ENCODE measurements at places on chromosomes 16 and 17. TPM values are rescaled to one million over a fixed set of nuclear protein-coding genes. Genes with fewer than 3 reads are reported as not detected.

DNA sequence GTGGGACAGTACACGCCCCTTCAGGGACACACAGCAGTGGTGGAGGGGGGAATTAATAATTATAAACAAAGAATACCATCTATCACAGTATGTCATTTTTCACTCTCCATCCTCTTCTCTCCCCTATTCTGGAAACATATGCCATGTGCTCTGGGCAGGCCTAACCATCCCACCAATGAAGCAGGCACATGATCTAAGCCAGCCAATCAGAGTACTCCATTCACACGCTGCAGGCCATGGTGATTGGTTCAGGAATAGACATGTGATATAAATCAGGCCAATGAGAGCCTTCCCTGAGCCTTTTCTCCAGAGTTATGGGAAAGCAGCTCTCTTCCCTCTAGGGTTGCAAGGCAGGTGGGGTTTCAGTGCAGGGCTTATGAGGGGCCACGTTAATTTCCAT is 36.5 kb downstream of the GSG1L start:
- H3K4me1 ChIP-seq: no peaks in the 10 kb centered on the region
- no peak overlapping the region for H3K27ac ChIP-seq
- DNase-seq: no peak
- H3K4me3 ChIP-seq: no peak overlapping the region
- H3K36me3 ChIP-seq: no peaks in the 10 kb centered on the region
- H3K27me3 ChIP-seq: no peaks in the 10 kb centered on the region

- H3K36me3 ChIP-seq: no peaks in the 10 kb centered on the region
- peaks cover 4% of the 10 kb centered on the region for H3K4me1 ChIP-seq
- no peaks in the 10 kb centered on the region for H3K27me3 ChIP-seq
- no peak overlapping the region for H3K27ac ChIP-seq
These were observed 199.3 kb downstream of the CCDC182 start for GRCh38 chr17:57545731-57546342.

DNA sequence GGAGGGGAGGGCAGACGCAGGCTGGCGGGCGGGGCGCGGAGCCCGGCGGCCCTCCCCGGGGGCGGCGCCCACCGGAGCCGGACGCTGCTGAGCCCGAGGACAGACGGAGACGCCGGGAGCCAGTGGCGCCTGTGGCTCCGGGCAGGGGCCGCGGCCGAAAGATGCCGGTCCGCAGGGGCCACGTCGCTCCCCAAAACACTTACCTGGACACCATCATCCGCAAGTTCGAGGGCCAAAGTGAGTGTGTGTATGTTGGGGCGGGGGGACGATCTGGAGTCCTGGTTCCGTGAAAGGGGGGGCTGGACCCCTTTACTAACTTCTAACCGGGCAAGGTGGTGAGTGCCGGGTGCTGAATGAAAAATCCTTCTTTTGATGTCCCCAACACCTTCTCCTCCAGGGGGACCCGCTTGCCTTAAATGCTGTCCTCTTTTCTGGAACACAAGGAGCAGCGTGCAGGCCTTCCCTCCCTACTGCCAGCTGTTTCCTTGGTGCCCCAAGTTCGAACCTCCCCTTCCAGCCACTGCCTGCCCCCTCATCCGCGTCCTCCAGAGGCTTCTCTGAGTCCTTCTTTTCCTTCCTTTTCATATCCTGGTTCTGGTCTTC is at the start of gene KCNH6:
KCNH6 (plus strand) TSS at position 106 of the 603 bp plus-strand sequence; CDS start at position 162, 56 bp downstream.
- DNase-seq: no peak
- H3K27me3 ChIP-seq: no peaks in the 10 kb centered on the region
- no peaks in the 10 kb centered on the region for H3K36me3 ChIP-seq
- no peaks in the 10 kb centered on the region for H3K4me1 ChIP-seq

- H3K27me3 ChIP-seq: no peaks in the 10 kb centered on the region
- peak overlapping the region; percentile 91 for H3K27ac ChIP-seq
- H3K4me1 ChIP-seq: peaks cover 2% of the 10 kb centered on the region
- no peaks in the 10 kb centered on the region for H3K36me3 ChIP-seq
- H3K4me3 ChIP-seq: peak overlapping the region; percentile 74
- DNase-seq: no peak
These were observed 394 bp upstream of the NME4 start for GRCh38 chr16:396605-397004.

DNA sequence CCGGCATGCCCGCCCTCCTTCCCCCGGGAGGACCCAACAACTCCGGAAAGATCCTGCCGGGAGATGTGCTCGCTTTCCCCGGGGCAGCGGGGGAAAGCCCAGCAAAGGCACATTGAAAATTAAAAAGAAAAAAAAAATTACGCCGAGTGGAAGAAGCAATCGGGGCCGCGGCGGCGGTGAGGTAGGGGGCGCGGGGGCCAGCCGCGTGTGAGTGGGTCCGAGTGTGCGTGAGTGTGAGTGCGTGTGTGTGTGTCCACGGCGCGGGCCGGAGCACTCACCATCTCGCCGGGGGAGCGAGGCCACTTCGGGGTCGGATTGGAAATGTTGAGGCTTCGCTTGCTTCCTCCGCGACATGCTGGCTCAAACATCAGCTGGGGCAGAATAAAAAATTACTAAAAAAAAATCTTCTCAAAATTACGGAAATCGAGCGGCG is at the start of gene SALL1:
SALL1 (minus strand) TSS at position 383 of the 433 bp plus-strand sequence; CDS start at position 354, 29 bp downstream.
- H3K27me3 ChIP-seq: no peaks in the 10 kb centered on the region
- H3K4me3 ChIP-seq: peak within 1 kb of the TSS; percentile 66
- peak within 1 kb of the TSS; percentile 97 for H3K27ac ChIP-seq
- no peaks in the 10 kb centered on the region for H3K36me3 ChIP-seq
- H3K4me1 ChIP-seq: no peaks in the 10 kb centered on the region
- DNase-seq: peak; percentile 39

- no peak overlapping the region for H3K27ac ChIP-seq
- DNase-seq: no peak
- H3K27me3 ChIP-seq: no peaks in the 10 kb centered on the region
- H3K36me3 ChIP-seq: no peaks in the 10 kb centered on the region
- H3K4me3 ChIP-seq: no peak overlapping the region
These were observed 2.6 kb downstream of the SYNGR2 start for GRCh38 chr17:78170692-78171590.

MFAP4 gene
- 143 TPM for total RNA-seq

TAT gene
- not detected for total RNA-seq

KRTAP2-2 gene
- not detected for total RNA-seq
